ENCODE measurements at places on chromosomes 5 and 9.

DNA sequence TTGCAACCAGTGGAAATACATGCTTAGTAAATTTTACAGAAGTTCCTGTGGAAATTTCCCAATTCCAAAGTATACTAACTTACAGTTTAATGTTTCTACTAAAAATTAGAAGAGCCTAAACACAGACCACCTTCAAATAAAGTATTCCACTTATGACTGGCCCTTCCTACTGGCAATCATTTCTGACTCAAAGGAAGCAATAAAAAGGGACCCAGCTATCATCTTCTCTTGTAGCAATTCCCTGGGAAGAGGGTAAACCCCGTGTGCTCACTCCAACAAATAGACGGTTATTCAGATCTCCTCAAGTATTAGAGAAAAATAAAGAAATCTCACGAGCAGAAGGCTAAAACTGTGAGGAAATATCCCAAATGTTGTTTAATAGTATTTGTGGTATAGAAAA lies 43.3 kb downstream of the GOLPH3 start:
- DNase-seq: no peak

GRCh38 chr9:71549023-71549422 lies 219.3 kb downstream of the CEMIP2 start:
- no peak for DNase-seq

DNA sequence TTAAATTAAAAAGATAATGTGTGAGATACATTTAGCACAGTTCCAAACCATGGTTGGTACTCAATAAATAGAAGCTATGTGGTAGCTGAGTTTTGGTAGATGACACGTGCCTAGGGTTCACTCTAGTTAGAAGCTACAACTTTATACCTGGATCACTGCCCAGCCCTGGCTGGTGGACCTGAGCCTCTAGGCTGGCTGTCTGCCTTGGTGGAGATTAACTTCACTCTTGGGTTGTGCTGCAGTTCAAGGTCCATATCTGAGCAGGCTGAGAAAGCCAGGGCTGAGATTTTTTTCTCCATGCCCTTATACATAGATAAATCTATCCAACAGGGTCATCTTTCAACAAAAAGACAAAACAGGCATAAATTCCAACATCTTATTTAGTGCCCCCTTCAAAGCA lies 44.6 kb upstream of the SPDL1 start:
- DNase-seq: no peak

GRCh38 chr5:145247745-145248040 lies 587.4 kb downstream of the PRELID2 start:
- no peak for DNase-seq

- DNase-seq: no peak
Measured at GRCh38 chr5:146770980-146771379, 107.6 kb downstream of the PPP2R2B start.

Data from NCI-H345 (cell line).